ENCODE measurements at places on chromosomes 12 and 14.

GRCh38 chr12:54166567-54167499 lies 22.0 kb downstream of the SMUG1 start:
- no peak for DNase-seq

- DNase-seq: no peak
Observed at GRCh38 chr12:65825507-65826352, 1.4 kb downstream of the HMGA2 start.

DNA sequence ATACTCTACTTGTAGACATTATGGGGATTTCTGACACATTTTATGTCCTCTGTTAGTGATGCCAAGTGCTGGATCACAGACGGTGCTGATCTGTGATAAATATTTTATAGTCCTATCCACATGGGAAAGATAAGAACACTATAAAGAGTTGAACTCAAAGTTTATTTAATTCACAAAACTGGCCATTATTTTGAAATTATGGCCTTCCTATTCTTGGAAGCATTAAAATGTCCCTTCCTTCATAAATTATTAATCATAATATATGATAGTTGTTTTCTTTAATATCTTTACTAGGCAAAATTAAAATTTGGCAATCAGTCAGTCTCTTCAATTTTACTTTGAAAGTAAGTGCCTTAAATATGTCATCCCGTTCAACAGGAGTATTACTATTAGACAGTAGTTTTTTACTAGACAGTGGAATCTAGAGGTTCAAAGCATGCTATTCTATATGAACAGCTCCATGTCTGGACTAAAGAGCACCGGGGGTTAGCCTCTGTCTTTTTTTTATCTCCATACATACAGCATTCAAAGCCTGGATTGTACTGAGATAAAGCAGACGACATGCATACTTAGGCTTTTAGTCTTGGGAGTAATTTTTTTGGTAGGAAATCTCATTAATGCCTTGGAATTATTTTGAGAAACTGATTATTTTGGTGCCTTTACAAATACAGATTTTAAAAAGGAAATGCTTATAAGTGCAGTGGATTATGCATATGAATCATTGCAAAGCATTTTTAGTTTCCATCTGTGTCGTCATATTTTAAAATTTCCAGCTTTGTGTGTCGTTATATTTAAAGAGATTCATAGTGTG lies 306.1 kb upstream of the RGS6 start:
- DNase-seq: no peak

DNA sequence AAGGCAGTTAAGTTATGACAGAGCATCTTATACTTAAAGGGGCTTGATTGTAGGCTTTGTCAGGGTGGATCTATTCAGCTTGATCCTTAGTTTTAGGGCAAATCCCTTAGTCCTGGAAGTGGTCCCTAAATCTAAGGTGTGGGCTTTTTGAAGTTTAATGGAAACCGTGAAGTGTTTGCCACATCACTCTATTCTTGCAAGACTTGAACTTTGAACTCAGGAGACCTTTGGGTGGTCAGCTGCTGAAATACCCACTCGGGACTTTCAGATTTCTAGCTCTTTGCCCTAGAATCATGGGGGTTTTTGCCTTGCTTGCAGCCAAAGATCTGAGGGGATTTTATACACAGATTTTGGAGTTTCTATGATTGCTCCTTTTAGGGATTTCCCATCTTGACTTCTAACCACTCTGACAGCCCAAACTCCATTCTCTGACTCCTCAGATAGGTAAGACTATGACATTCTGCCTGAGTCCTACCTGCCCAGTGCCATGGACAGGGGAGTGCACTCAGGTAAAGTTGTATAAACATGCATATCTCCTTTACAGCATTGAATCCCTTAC lies 39.9 kb downstream of the SNAPC1 start:
- DNase-seq: no peak

DNA sequence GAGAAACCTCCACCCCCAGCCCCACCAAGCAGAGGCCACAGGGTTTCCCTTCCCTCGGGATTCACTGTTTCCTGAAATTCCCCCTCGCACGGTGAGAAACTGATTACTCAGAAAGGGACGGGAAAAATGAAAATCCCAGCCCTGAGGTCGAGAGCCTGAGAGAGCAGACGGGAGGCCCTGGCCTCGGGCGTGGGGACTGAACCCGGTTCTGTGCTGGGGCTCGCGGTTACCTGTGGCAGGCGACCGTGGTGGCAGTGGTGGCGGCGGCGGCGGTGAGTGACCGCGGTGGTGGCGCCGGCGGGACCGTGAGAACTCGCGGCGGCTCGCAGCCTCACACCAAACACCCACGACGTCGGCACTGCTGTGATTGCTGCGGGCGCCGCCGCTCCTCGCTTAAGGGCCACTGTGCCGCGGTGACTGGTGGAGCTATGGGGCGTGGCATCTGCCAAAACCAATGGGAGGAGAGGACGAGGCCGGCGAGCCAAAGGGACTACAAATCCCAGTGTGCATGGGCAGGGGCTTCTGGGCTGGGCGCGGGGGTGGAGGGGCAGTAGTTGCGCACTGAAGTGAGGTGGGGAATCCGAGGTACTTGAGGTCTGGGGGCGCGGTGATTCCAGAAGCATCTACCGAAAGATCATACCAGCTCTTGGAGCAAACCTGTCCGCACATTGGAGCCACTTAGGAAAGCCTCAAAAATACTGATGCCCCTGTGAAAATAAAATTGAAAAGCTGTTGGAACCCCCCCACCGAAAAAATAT lies at the start of gene LGMN:
Gene LGMN (minus strand): TSS at position 369 of the 758 bp plus-strand sequence. CDS start 15,841 bp downstream, outside the sequence.
- DNase-seq: peak; percentile 94

DNA sequence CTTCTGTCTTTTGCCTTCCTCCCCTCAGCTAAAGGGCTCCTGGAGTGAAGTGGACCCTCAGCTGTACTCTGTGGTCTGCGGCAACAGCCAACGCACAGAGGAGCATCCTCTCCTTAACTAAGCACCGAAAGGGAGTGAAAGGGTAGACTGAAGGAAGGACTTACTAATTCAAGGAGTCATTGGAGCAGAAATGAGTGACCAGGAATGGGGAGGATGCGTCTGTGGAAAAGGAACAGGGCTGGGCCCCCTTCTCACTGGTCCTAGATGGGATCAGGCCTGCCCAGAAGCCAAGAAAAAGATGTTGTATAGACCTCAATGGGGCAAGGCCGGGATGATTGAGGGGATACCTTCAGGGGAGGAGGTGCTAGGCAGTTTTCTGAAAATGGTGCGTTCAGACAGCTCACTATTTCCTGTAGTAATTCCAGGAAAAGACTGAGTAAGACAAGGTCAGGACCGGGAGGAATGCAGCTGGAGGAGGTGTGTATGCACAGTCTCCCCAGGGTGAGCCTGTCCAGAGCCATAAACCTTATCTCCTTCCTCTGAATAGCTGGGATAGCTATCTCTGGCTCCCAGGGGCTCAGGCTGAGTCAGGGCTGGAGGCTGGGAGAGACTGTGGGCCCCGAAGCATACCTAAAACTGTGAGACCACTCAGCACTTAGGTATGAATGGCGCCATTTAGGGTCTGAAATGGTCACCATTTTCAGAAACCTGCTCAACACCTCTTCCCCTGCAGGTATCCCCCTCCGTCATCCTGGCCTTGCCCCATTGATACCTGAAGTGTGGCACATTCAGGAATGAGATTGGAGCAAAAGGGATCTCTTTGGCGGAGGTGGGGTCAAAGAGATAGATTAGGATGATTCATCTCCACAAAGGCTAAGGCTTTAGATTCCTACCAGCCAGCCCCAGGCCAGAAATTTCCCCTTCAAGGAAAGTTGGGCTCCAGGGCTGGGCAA lies 20.2 kb upstream of the KRT8 start:
- no peak for DNase-seq

DNA sequence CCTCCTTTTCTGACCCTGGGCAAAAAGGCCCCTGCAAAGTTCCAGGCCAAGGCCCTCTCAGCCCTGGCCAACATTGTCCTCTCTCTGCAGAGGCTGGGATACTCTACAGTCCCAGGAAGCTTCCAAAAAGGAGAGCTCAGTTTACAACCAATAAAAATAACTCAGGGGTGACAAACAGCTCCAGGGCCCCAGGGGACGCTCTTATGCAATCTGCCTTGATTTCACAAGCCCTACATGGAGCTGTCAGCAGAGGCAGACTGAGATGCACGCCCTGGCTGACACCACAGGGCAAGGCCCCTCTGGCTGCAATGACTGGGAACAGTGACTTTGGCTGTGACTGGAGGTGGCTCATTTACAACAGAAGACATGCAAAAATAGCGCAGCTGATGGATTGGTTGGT lies 129.0 kb upstream of the MED13L start:
- DNase-seq: peak; percentile 31

DNA sequence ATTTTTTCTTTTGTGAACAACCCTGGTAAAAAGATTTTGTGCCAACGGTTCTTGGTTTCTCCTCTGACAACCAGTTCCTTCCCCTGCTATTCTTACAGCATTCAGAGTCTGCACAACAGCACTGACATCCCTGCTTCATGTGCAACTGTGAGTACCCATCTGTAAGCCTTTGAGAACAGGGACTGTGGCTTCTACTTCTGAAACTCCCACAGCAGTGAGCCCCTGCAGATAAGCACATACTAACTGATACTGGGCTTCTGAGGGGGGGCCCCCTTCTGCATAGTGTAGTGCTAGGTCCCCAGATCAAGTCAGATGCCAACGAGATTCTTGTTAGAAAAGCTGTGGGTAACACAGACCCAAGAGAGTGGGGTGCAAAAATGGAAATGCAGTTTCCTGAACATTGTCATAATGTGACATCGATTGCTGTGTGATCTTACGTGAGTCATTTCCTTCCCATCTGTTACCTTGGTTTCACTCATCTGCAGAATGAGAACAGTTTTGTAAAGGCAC lies 11.1 kb upstream of the NINJ2 start:
- no peak for DNase-seq

DNA sequence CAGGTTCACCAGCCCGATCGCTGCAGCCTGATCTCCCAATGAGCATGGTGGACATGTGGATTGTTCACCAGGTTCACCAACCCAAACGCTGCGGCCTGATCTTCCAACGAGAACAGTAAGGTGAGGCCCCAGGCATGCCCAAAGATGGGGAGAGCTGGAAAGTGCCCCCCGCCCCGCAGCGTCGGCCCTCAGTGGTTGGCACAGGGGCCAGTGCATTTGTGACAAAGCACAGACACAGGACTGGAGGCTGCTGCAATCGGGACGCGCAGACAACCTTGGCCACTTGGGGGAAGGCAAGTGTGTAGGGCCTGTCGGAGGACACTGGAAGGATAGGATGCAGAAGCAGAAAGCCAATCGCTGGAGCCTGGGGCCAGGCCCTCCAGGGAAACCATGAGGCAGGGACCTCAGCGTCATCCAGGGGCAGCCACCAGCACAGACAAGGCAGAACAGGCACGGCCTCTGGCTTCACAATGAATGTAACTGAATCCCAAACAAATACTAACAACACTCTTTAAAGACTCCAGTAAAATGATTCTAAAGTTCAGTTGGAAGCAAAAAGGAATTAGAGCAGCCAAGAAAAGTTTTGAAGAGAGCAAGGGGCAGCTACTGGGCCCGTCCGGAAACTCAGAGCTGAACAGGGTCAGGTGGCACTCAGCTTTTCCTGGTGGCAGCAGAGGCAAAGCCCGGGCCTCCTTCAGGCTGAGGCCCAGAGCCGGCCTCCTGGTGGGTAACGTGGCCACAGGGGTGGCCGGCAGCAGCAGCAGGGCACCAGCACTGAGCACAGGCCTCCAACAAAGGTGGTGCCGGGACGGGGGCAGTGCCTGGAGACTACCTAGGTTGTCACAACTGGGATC lies 13.3 kb downstream of the BRF1 start:
- no peak for DNase-seq

DNA sequence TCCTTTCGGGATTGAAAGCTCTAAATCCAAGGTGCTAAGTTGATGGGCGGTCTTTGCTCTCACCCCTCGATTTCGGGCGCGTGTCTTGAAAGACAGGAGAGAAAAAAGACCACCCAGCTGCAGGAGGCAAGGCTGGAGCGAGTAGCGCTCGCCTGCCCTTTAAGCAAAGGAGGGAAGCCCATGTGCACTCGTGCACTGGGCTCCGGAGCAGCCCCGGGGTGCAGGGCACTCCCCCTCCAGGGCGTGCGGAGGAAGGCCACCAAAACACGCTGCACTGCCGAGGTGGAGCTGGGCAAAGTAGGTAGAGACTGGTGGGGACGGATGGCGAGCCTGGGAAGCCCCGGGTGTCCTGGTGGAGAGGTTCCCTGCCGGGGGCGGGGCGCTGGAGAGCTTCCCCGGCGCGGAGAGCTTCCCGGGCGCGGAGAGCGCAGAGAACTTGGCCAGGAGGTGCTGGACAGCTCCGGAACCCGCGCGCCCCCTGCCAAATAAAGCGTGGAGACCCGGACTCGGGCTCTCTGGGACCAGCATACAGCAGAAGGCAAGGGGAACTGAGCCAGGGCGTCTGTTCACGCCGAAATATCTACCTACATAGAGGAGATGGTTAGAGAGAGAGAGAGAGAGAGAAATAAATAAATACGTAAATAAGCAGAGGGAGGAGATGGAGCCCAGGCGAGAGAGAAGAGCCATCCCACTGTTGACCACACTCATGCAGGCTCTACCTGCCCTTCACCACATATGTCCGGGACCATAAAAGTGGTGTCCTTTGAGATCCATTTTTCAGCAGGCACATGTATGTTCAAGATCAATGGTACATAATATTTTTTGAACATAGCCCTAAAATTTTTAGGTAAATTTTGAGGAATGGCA lies 662 bp upstream of the NELL2 start:
- DNase-seq: peak; percentile 61

DNA sequence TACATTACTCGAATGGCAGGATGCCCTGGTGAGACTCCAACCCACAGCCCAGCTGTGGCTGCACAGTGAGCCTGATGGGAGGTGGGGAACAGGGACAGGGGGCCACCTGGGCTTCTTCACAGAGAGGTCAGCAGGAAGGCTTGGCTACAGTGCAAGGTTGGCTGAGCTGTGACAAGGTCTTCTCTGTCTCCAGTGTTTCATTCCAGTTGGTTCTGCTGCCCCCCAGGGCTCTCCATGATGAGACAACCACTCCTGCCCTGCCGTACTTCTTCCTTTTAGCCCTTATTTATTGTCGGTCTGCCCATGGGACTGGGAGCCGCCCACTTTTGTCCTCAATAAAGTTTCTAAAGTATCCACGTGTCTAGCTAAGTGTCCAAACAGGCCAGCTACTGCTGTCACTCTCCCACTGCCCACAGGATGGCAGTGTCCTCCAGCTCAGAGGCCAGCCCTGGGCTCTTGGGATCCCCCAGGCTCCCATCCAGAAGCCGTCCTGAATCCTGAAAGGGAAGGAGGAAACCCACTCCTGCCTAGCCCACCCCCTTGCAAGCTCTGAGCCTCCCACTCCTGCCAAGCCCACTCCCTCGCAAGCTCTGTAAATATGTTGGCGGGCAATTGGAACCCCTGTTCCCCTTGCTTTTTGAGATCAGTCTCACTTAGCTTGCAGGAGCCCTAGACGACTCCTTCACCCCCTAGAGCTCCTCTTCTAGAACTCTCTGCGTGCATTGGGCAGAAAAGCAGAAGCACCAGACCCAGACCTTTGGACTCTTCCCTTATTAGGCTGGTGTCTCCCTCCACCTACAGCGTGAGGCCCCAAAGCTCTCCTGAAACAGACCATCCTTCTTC lies 5.4 kb downstream of the C1QL4 start:
- peak; percentile 32 for DNase-seq

DNA sequence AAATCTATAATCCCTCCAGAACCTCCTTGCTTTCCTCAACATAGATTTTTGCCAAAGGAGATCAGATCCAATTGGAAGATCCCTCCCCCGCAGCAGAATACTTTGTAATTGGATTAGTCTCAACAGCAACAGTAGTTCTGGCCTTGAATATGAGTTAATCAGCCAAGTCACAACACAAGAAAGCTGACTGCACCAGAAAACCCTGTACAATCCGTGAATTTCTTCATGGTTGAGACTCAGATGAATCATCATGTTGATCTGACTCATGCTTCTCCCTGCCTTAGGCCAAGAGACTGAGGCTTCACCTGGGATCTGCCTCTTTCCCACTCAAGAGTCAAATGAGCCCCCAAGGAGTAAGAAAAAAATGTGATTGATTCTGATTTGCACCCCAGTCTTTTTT lies 3.0 kb upstream of the METTL17 start:
- no peak for DNase-seq

GRCh38 chr14:76186308-76187027 lies 34.7 kb downstream of the GPATCH2L start:
- no peak for DNase-seq

All from DMS153 (cell line).